Stomach (tissue), 19 donors: ENCODE measurements at places on chromosomes 11 and 22. TPM values are rescaled to one million over a fixed set of nuclear protein-coding genes. Genes with fewer than 3 reads are reported as not detected.
A peak's percentile ranks its signal among the peaks of the same experiment; 100 is the strongest.

GRCh38 chr11:7849018-7849417 is 52.3 kb upstream of the OR5P2 start:
- no peak for DNase-seq

- no peak for DNase-seq
These were observed 34.9 kb downstream of the CADM1 start for GRCh38 chr11:115469361-115469760.

DNA sequence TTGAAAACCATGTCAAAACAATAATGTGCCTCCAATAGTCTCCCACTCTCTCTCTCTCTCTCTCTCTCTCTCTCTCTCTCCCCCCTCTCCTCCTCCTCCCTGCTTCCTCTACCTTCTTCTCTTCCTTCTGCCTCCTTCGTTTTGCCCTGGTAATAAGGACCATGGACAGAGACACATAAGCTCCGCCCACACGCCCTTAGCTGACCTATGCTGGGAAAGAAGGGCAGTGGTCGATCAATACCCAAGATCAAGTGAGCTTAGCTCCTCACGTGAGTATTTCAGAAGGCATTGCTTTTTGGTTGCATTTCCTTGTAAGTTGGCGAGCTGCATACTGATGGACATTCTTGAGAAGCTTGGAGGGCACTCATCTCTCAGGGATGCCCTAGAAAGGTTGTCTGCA is 194.8 kb downstream of the MIAT start:
- no peak for DNase-seq

DNA sequence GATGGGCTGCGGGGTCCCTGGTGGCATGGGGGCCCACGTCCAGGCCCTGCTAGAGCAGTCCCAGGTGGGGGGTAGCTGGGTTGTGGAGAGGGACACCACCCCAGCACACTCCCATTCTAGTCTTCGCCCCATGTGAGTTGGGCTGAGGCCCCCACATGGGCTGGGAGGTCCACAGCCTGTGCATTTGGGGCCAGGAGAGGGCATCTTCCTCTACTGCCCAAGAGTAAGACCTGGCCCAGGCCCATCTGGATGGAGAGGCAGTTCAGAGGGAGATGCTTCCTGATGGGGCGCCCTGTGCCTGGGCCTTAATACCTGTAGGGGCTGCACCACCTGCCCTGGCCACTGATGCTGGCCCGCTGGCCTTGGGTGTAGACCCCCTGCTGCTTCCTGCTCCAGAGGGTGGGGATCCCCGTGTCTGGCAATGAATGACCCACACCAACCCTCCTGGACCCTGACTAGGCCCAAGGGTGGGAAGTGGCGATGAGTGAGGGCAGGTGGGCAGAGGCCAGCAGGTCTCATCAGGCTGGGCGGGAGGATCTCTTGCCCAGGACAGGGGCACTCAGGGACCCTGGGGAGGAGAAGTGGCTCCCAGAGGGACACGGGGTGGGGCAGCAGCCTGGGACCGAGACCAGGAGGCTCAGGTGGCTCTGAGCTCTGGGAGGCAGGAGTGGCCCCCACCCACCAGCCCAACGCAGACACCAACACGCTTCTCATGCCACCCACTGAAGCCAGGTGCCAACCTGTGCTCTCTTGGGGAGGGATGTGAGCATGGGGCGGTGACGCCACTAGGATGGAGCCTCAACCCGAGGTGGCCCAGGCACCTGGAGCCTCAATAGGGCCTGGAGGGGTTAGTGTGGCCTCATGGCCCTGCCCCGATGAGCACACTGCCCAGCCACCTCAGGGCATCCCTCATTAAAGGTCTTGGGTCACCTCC is 17.4 kb upstream of the GNB1L start:
- peak; percentile 5 for DNase-seq

- DNase-seq, result no peak
These were observed 46.1 kb downstream of the MYEOV start for GRCh38 chr11:69339983-69340565.

- no peak for DNase-seq
These were observed 7.1 kb upstream of the CRYBB2 start for GRCh38 chr22:25212337-25212736.

GRCh38 chr22:19958083-19959042 is 16.7 kb upstream of the TXNRD2 start:
- DNase-seq, result no peak

Gene CDHR5
- total RNA-seq, result 7.9 TPM
